ENCODE measurements at places on chromosomes 2 and 18.

DNA sequence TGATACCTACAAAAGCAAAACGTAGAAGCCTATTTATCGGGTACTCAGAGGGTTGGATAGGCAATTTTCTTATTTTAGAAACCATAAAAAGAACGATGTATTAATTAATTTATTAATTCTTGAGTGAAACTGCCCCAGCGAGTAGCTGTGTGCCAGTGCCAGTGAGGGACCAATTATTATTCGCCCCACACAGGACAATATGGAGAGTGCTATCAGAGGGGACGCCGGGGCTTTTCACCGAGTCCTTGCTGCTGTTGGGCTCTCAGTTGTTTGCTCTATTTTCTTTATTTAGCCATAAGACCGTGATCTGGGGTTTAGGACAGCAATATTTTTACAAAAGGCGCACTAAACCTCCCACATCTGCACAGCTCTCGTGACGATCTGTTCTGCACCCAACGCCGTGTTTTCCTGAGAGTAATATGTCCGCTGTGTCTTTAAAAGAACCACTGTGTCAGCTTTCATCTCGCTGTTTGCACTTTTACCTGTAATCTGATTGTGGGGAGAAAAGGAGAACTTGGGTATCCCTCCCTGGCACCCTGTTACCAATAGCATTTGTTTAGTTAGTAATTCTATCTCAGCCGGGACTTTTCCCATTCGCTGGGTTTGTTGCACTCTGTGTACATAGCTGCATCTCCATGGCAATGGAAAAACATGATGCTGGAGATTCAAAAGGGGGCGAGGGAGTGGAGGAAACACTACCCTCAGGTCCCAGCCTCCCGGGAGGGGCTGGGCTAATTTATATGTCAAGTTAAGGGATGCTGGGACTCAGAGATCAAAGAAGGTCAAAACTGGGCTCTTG is 30.1 kb upstream of the ZNF516 start:
- DNase-seq: peak; percentile 88

DNA sequence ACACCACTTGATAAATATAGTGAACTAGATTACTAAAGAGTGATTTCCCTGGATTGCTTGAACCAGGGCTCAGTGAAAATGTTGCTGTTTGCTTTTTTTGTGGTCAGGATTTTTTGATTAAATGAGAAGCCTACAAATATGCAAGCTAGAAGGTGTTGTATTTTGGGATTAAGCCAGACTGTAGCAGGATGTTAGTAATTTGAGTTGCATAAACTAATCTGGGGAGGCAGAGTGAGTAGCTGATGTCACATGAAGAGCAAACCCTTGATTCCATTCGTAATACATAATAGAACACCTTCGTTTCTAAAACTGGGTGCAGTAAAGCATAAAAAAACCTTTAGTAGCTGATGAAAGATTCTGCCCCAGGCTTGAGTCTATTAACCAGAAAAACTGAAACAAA is 32.0 kb downstream of the NEDD4L start:
- DNase-seq: no peak

GRCh38 chr2:177298191-177298590 is 33.7 kb upstream of the NFE2L2 start:
- DNase-seq: no peak

DNA sequence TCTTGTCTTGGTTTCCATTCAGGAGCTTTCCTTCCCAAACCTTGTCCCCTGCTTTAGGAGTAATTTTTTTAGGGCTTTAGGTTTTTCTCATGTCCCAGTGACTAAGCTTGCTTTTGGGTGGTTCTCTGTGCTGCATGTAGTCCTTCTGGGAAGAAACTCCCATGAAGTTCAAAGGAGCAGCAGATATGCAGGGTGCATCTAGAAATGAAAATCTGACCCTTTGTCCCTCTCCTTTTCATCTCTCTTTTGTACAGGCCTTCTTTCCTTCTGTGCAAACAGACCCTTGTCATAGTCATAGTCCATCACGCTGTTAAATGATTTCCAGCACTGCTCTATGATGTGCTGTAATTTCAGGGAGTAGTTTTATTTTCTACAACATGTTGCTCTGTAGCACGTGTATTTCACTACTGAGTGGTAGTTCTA is 20.4 kb downstream of the FMNL2 start:
- no peak for DNase-seq

DNA sequence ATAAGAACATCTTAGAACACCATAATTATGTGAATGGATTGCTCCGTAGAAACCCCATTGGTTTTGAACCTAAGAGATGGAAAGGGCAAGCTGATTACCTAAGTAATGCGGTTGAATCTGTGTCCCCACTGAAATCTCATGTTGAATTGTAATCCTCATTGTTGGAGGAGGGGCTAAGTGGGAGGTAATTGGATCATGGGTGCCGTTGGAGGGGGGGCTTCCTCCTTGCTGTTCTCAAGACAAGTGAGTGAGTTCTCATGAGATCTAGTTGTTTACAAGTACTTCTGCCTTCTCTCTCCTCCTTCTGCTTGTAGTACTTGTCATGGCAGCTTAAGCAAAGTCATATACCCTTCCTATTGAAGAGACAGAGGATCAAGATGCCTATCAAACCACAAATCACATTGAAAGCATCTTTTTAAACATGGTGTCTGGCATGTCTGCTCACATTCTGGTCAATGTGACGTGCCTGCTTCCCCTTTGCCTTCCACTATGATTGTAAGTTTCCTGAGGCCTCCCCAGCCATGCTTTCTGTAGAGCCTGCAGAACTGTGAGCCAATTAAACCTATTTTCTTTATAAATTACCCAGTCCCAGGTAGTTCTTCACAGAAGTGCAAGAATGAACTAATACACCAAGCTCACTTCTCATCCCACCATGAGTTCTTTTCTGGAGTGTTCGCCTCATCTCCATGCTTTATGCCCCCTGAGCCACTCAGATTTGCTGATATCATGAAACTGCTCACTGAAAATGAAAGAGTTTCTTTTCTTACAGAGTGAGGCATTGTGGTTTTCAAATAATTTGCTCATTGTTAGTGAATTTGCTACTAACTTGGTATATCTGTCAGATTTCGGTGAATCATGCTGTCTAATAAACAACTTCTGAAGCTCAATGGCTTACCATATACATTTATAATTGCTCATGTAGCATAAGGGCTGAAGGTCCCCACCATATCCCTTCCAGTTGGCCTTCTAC is 23.6 kb downstream of the KCNE4 start:
- DNase-seq: no peak

GRCh38 chr2:39107156-39107555 is 13.7 kb downstream of the SOS1 start:
- no peak for DNase-seq

Data from urinary bladder (tissue), 4 donors.